Stimulated activated CD8-positive, alpha-beta memory T cell treated with anti-CD3 and anti-CD28 coated beads, Interleukin-2, amount 100 ng/mL, for 1 hour (primary cell): ENCODE measurements at places on chromosomes 4 and X.

GRCh38 chr4:67749286-67749685, 4.9 kb downstream of the GNRHR start:
- no peak for DNase-seq

DNA sequence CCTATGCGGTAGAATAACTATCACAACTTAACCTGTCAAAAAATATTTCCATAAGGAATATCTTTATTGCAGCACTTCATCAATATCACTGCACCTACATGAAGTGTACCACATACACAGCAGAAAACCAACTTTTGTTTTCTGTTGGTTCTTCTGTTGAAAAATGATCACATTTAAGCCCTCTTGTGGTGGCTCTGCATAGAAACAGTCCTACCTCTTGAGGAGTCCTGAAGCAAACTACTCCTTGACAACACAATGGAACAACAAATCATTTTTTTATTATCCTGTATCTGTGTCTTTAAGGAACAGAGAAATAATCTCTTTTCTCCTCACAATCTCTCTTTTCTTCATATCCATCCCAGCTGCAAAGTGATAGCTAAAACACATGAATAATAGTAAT, 39.8 kb upstream of the ATOH1 start:
- no peak for DNase-seq

DNA sequence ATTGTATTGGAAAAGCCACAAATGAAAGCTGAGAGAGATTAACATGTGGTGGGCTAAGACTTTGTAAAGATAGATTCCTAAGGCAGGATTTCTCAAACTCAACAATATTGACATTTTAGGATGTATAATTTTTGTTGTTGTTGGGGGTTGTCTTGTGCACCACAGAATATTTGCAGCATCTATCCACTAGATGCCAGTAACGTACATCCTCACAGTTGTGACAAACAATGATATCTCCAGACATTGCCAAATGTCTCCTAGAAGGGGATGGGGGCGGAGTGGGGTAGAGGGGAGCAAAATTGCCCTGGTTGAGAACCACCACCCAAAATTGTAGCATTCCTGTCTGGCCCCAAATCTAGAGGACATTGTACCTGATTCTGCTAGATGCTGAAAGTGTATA, 14.7 kb upstream of the CBR4 start:
- no peak for DNase-seq

- no peak for DNase-seq
Observed at GRCh38 chrX:152927858-152928760, 30.2 kb downstream of the ZNF185 start.

GRCh38 chr4:124943938-124944337, 231.4 kb upstream of the ANKRD50 start:
- no peak for DNase-seq

DNA sequence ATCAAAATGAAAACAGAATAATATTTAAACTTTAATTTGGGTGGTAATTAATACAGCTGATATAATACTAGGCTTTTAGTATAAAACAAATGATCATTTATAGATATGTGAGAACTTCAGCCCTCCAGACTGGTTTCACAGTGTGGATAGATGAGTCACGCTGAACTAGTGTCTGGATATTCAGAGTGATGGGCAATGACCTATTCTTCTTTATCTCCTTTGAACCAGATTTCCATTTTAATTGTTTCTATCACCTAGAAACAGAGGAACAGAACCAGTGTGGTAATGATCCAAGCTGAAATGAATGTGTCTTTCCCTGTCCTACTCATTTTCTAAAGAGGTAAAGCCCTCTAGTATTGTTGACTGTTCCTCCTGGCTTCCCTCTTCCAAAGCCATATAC, 155.2 kb upstream of the GK2 start:
- no peak for DNase-seq

GRCh38 chr4:32775049-32775448, 2054.9 kb downstream of the PCDH7 start:
- no peak for DNase-seq

- DNase-seq: no peak
Observed at GRCh38 chrX:38548508-38548907, 12.8 kb upstream of the TSPAN7 start.

DNA sequence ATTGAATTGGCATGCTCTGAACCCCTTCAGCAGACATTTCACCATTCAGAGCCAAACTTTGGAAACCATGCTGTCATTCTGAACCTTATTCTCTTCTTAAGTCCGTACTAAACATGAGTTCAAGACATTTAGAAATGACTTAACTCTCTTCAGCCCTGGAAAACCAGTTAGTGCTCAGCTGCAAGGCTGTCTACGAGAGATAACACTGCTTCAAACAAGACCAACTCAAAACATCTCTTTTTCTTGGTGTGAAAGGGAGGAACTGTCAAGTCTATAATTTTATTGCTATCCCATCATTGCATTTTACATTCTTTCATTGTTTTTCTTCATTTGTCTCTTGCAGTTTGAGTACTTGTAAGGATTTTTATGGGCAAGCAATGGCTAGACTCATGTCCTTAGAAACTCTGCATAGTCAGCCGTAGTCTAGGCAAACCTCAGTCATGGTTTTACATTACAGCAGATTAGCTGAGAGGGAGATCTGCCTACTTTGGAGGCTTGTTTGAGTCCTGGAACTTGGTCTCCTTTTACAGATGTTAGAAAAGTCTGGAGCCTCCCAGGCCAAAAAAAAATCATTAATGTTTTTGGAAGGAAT, 120.6 kb upstream of the JADE1 start:
- no peak for DNase-seq

GRCh38 chrX:107654872-107655761, 26.8 kb downstream of the PRPS1 start:
- DNase-seq: no peak

GRCh38 chrX:23598575-23598974, 68.7 kb upstream of the PRDX4 start:
- DNase-seq: no peak

DNA sequence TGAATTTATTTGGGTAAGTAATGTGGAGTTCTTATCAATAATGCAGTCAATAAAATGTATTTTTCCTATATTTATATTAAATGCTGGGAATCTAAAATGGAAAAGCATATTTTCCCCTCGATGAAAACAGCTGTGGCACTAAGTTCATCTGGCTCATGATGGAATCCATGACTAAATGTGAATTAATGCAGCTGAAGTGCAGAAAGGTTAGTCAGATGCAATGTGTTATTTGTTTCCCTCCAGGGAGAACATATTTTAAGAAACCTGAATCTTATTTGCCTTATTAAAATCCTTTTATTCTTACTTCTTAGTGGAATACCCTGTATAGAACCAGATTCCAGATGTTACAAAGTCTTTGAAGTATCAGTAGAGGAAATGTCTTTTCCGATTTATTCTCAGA, 247.9 kb downstream of the ARHGAP24 start:
- no peak for DNase-seq

DNA sequence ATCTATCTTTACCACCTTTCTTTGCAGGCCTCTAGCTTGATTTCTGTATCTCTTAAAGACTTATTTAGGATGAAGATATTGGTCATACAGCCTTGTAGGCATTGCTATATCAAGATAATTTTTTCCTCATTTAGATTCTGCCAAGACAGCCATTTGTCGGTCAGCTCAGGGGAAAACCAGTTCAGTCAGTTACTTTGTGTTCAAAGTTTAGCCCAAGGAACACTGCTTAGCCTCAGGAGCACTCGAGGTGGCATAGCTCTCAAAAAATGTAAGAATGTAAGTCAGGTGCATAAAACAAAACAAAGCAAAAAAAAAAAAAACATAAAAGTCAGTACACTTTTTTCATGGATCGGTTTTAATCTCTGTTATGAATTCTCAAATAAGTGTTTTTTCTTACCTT, 43.4 kb downstream of the NRK start:
- no peak for DNase-seq

DNA sequence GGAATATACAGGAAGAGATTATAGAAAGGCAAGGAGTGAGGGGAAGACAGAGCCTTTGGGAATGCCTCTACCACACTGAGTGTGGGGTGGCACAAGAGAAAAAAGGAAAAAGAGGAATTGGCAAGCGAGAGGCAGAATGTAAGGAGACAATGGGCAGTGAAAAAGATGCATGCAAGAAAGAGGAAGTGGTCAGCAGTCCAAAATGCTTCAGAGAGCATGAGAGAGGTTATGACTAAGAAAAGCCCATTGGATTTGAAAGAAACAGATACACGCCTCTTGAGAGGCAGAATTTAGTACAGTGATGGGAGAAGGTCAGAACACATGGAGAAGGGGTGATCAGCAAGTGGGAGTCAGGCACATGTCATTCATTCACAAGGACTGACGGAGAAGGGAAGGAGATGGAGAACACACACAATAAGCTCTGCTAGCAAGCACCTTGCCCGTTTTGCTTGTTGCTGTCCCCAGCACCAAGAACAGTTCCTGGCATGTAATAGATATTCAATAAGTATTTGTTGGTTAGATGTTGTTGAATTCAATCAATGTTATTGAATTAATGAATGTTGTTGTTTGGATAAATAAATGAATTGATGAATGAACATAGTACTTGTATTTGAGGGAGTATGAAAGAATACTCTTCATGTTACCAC, 6.3 kb downstream of the DCHS2 start:
- no peak for DNase-seq

- no peak for DNase-seq
Observed at GRCh38 chrX:45623266-45623665, 422.6 kb upstream of the DIPK2B start.

- no peak for DNase-seq
Observed at GRCh38 chrX:109356684-109357083, 125.2 kb downstream of the GUCY2F start.

DNA sequence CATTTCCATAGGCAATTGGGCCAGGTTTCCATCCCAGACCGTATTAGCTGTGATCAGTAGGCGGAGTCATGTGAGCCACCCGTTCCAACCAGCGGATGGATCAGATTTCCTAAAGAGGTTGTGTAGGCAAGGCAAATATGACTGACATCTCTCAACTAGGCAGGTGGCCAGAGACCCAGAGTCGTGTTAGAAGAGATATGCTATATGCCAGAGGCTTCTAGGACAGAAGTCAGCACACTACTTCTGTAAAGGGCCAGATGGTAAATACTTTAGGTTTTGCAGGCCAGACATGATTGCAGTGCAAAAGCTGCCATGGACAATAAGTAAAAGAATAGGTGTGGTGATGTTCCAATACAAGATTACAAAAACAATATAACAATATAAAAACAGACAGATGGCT, 788.4 kb downstream of the RPA4 start:
- no peak for DNase-seq

DNA sequence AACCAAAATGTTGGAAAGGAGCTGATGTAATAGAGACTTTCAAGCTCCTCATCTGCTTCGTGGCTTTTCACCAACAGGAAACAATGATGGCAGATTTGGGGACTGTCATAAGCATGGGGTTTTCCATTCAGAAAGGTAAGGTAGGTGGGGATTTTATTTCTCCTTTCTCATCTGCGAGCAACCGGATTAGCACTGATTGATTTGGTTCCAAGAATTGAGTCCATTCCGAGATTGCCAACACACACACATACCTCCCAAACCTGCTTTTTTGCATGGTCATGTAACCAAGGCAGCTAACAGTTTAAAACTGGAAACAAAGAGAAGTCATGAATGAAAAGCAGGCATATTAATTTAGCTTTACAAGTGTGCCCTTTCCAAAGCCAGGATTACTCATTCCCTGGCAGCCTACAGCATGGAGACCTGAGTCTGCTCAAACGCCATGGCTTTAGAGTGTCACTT, 63.0 kb upstream of the LNX1 start:
- no peak for DNase-seq

DNA sequence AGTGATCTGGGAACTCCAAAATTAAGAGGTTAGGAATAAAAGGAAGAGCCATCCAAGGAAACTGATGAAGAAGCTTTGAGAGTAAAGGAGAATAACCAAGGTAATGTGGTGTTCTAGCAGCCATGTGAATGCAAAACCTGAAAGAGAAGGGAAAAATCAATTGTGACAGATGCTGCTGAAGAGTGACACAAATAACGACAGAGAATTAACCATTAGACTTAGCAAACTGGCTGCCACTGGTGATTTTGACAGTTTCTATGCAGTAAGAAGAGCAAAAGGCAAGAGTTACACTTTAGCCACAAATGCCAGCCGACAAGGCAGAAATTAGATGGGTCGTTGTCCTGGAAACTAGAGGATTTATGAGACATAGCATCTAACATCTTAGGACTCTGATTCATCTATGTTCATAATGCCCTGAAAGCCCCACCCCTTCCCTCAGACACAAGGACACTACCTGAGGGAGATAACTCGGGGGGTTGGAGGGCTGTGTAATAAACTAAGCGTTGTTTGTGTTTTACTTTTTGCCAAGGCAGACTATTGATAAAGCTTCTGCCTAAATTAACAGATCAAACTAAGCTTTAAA, 13.0 kb upstream of the TMEM144 start:
- no peak for DNase-seq

DNA sequence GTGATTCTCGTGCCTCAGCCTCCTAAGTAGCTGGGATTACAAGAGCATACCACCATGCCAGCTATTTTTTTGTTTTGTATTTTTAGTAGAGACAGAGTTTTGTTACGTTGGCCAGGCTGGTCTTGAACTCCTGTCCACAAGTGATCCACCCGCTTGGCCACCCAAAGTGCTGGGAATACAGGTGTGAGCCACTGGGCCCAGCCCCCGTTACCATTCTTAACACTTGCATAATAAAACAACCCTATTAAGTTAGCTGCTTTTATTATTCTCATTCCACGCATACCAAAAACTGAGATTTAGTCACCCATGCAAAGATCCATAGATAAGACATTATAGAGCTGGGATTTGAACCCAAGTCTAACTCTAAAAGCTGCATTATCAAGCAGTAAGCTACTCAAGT, 6.0 kb upstream of the TEX13A start:
- DNase-seq: no peak

DNA sequence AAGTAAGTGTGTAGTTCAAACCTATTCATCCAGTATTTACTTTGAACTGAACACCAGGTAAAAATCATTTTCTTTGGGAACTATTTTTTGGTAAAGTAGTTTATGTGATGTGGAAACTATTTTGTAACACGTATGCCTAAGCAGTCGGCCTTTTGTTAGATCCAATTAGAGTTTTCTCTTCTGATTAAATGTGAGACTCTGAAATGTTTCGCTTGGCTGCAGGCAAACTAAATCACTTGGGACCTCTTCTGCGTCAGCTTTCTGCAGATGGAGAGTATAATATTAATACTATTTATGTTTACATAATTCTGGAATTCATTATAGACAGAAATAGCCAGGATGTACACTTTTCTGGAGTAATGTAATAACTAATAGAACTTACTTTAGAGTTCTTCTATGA, 46.9 kb downstream of the BMPR1B start:
- no peak for DNase-seq

DNA sequence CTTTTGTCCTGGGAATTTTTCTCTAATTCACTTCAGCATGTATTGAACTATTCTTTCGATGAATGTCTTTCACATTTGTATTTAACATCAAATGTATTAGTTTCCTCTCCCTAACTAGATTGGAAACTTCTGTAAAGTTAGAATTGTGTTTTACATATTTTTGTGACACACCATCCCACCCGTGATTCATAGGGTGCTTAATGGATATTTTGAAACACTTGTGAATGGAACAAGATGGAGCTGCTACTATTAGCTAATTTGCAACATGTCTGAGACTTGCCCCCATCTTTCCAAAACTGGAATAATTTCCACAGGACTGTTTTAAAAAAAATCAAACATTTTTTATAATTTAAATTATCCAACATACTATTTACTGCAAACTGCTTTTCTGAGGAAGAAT, 30.2 kb upstream of the GNPDA2 start:
- DNase-seq: no peak

GRCh38 chr4:153248641-153249198, 44.5 kb downstream of the TRIM2 start:
- no peak for DNase-seq
